Nephron progenitor cell (in vitro differentiated cells): ENCODE measurements at places on chromosomes 6 and 20.

- DNase-seq = no peak
Observed at GRCh38 chr20:2849529-2849928, 9.0 kb downstream of the VPS16 start.

- DNase-seq = no peak
Observed at GRCh38 chr6:101395345-101395744, 1.8 kb downstream of the GRIK2 start.

DNA sequence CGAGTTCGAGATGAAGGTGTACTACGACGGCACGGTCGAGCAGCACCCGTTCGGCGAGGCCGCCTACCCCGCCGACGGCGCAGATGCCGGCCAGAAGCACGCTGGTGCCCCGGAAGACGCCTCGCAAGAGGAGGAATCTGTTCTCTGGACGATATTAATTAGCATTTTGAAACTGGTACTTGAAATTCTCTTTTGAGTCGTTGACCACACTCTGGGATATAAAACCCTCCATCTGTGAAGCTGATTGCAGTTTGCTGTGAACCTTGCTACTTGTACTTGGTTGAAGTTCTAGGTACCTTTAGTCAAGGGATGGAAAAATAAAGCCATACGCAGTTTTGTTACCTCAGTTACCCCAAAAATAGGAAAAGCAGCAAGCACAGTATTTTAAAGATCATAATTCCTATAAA lies 917 bp downstream of the C6orf120 start:
- DNase-seq = no peak

DNA sequence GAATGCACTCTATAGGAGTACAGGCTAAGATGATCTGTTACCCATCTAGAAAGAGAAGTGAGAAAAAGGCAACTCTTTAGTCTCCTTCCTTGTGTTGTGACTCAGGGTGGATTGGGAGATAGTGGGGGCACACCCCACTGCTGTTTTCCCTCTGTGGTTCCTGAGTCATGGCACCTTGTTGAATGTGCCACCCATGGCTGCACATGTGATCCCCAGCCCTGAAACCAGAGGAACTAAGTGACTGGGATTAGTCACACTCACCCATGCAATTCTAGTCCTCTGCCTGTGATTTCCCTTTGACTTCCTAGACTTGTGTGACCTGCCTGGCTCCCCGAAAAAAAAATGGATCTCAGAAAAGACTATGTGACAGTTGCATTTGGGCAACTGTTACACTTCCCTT lies 48.6 kb upstream of the HTR1B start:
- no peak for DNase-seq

DNA sequence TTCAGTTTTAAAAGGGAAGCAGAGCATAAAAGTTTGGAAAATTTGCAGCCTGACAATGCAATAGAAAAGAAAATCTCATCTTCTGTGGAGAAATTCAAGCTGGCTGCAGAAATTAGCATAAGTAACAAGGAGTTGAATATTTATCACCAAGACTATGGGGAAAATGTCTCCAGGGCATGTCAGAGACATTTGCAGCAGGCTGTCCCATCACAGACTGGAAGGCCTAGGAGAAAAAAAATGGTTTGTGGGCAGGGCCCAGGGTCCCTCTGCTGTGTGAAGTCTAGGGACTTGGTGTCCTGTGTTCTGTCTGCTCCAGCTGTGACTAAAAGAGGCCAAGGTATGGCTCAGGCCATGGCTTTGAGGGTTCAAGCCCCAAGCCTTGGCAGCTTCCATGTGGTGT lies 8.1 kb upstream of the LAMA2 start:
- no peak for DNase-seq

- DNase-seq = no peak
Observed at GRCh38 chr6:119026822-119027221, 51.6 kb downstream of the FAM184A start.

GRCh38 chr6:1144842-1145767 lies 166.8 kb upstream of the FOXQ1 start:
- peak; percentile 22 for DNase-seq

- DNase-seq = no peak
Observed at GRCh38 chr6:111091987-111092386, 4.7 kb downstream of the SLC16A10 start.

- no peak for DNase-seq
Observed at GRCh38 chr20:40786336-40786735, 97.3 kb upstream of the MAFB start.

DNA sequence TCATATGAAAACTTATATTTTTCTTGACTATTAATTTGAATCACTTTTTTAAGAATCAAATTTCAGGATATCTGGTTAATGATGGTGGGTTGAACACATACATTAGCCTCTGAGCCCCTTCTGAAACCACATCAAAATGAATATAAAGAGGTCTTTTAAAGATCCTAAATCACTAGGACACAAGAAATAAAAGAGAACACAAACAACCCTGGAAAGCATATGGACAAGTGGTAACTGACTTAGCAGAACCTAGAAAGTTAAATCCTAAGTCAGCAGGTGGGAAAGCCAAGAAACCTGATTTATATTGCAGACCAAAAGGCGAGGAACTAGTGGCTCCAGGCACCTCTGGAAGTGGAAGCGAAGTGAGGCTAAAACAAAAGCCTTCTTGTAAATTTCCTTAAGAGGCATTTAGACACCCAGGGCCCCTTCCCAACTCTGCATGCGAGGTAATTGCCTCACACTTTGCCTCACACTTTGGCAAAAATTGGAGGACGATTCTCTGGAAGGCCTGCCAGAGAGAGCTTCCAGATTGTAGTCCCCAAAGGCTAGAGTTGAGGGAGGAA lies 293.9 kb downstream of the KHDC1L start:
- no peak for DNase-seq

DNA sequence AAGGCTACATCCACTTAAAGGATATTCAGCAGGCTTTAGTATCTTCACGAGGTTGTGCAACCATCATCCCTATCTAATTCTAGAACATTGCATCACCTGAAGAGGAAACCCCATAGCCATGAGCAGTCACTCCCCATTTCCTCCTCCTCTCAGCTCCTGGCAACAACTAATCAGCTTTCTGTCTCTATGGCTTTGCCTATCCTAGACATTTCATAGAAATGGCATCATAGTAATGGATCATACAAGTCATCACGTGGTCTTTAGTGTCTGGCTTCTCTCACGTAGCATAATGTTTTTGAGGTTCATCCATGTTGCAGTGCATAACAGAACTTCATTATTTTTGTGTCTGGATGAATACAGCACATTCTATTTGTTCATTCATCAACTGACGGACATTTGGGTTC lies 20.5 kb downstream of the SNAI1 start:
- no peak for DNase-seq

GRCh38 chr6:63347599-63347998 lies 27.8 kb upstream of the LGSN start:
- no peak for DNase-seq

DNA sequence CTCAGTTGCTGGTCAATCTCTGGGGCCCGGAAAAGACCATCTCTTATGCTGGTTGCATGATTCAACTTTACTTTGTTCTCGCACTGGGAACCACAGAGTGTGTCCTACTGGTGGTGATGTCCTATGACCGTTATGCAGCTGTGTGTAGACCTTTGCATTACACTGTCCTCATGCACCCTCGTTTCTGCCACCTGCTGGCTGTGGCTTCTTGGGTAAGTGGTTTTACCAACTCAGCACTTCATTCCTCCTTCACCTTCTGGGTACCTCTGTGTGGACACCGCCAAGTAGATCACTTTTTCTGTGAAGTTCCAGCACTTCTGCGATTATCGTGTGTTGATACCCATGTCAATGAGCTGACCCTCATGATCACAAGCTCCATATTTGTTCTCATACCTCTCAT lies 4.3 kb downstream of the OR2J3 start:
- DNase-seq = no peak

- no peak for DNase-seq
Observed at GRCh38 chr20:9200196-9200595, 131.3 kb downstream of the PLCB4 start.

DNA sequence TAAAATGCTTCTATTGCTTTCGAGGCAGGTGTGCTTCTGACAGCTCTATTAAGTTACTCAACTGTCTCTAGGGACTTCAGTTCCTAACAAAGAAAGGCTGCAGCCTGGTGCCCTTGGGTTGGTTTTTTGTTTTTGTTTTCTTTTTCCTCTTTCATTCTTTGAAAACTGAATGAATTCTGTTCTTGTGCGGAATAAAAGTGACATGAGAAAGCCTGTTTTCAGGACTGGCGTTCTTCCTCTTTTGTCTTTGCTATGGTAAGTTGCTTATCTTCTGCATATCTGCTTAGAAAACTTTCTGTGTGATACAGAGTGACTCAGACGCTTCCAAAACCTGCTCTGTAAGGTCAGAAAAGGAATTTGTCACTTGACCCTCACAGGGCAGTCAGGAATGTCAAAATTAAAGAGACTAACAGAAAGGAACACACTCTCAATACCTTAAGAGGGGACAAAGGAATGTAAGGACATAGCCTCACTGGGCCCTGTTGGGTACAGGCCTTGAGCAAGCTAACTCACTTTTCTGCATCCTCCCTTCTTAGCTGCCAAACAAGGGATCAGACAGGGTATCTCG lies 56.2 kb upstream of the NHSL1 start:
- DNase-seq = no peak

DNA sequence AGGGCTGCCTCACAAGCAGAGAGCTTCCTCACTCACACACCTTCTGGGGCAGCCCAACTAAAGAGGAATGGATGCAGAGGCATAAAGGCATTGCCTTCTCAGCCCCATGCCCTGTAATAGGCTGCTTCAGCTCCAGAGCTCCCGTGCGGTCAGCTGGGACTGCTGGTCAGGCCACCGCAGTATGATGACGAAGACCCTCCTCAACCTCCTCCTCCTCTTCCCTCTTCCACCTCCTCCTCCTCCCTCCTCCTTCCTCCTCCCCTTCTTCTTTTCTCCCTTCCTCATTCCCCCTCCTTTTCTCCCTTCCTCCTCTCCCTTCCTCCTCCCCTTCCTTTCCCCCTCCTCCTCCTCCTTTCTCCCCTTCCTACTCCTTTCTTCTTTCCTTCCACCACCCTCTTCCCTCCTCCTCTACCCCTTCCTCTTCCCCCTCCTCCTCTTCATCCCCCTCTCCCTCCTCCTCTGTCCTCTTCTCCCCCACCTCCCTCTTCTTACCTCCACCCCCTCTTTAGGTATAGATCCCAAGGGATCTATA lies 465.3 kb upstream of the CDH4 start:
- peak; percentile 5 for DNase-seq

- DNase-seq = no peak
Observed at GRCh38 chr20:38859070-38859690, 53.7 kb downstream of the PPP1R16B start.

- no peak for DNase-seq
Observed at GRCh38 chr6:163329991-163330390, 84.5 kb upstream of the QKI start.

DNA sequence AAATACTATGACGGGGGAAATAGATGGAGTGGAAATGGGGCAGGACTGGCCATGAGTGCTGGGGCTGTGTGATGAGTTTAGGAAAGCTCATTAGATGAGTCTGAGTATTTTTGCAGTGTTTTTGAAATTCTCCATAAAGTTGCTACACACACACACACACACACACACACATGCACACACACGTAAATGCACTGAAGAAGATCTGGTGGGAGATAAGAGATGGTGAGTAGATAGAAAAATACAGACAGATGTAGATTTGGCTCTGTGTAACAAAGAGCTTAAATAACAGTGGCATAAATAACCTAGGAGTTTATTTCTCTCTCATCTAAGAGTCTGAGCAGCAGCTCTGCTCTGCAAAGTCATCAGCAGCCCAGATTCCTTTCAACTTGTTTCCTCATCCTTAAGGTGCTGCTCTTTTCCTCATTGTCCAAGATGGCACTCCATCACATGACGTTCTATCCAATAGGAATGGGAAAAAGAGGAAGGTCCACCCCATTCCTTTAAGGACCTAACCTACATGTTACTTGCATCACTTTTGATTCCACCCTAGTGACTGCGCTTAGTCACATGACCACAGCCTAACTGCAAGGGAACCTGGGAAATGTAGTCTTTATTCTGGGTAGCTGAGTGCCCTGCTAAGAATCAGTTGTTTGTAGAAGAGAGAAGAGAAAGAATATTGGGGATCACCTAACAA lies 76.4 kb downstream of the EYA2 start:
- DNase-seq = peak; percentile 27

DNA sequence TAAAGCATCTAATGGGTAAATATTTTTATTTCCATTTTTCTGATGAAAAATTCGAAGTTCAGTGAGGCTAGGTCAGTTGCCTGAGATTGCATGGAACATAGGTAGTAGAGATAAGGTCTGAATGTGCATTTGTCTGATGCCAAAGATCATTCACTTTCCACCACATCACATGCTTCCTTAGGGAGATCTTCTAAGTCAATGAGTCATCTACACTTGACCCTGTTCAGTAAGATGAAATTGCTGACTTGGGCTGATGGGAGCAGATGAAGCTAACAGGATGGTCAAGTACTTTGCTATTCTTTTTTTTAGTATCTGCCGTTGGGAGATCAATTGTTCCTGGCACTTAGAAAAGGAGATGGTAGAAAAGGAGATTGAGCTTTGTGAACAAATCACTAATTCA lies 511.3 kb downstream of the PHF3 start:
- no peak for DNase-seq

DNA sequence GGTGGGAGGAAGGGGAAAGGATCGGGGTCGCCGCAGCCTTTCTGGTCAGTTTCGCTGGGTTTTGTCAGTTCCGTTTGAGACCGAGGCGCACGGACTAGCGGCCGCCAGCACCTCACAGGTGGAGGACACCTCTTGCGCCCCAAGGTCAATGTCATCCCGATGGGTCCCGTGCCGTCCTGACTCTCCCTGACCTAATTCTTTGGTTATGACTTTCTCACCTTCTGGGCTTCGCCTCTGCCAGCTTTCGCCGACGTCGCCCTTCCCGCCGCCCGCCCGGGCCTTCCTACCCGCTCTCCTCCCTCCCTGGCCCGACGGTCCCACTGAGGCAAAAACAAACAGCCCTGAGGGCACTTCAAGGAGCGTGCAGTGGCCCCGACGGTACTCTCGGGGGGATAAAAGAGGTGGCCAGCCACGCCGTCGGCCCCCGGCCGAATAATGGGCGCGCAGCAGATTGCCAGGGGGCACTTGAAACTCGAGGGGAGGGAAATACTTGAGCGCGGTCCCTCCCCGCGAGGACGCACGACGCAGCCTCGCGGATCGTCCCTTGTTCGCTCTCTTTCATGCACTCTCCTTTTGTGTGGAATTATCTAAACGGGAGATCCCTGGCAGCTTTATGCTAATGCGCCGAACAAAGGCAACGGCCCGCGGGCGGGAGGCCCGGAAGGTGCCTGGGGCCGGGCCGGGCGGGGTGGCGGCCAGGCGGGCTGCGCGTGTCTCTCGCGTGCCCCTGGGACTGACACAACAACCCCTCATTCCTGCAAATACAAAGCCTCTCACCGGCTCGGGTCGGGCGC lies 3.9 kb upstream of the INSM1 start:
- DNase-seq = peak; percentile 33

- DNase-seq = peak; percentile 76
Observed at GRCh38 chr6:159134701-159135364, 34.4 kb upstream of the FNDC1 start.

- no peak for DNase-seq
Observed at GRCh38 chr20:14775778-14776177, 438.4 kb upstream of the FLRT3 start.
